ENCODE measurements at places on chromosomes 2 and 18.

- DNase-seq: no peak
Measured at GRCh38 chr18:46424898-46425297, 232.1 kb downstream of the LOXHD1 start.

GRCh38 chr2:153386481-153386897, 92.1 kb downstream of the RPRM start:
- no peak for DNase-seq

DNA sequence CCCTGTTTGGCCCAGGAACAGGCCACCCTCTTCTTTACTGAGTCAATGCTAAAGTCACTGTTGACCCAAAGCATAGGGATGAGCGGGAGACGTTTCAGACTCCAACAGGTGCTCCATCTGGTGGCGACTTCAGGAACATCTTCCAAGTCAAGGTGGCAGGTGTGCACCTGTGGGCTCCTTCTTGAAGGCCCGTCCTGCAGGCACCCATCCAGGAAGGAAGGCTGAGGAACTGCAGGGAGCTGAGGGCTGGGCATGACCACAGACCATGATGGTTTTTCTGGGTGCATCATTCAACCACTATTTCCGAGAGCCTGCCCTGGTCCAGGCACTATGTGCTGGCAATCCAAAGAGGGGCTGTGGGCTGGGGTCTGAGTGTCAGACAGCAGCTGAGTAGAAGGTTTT, 142.8 kb downstream of the NDUFA10 start:
- DNase-seq: peak; percentile 44

GRCh38 chr18:8142932-8143331, 466.3 kb upstream of the RAB12 start:
- DNase-seq: no peak

- DNase-seq: no peak
Measured at GRCh38 chr2:133438026-133438425, 130.2 kb downstream of the NCKAP5 start.

GRCh38 chr2:168601741-168602140, 145.7 kb downstream of the CERS6 start:
- no peak for DNase-seq
